ENCODE measurements at places on chromosomes 4 and X.

DNA sequence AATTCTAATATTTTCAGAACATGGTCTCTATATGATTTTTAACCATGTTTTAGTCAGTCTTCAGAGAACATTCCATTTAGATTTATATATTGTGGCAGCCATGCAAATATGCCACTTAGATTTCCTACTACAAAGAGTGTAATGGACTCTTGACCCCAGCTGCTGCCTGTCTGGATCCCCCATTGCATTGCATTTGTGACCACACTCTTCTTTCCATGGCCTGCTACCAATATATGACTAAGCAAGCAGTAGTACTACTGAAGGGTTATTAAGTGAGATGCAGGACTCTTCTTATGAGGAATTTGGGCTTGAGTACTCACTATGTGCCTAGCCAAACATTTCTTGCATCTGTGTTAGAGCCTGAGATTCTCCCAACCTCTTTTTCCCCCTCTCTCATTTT lies 306.8 kb downstream of the PDHA2 start:
- no peak for DNase-seq

- no peak for DNase-seq
These were observed 72.5 kb upstream of the CXorf51A start for GRCh38 chrX:146887020-146887419.

DNA sequence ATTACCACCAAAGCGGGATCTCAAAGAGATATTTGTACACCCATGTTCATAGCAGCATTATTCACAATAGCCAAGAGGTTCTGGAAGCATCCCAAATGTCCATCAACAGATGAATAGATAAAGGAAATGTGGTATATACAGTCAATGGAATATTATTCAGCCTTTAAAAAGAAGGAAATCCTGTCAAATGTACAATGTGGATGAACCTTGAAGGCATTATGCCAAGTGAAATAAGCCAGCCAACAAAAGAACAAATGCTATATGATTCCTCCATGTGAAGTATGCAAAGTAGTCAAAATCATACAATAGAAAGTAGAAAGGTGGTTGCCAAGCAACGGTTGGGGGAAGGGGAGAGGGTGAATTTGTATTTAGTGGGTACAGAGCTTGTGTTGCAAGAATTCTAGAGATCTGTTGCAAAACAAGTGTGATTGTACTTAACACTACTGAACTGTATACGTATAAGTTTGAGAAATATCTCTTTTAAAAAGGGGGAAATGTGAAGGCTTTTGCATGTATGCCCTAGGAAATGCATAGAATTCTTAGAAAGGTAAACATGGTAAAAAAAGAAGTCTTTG lies 5.0 kb upstream of the ZRSR2 start:
- no peak for DNase-seq

- DNase-seq, result no peak
These were observed 16.0 kb downstream of the RTL3 start for GRCh38 chrX:78643096-78643495.

DNA sequence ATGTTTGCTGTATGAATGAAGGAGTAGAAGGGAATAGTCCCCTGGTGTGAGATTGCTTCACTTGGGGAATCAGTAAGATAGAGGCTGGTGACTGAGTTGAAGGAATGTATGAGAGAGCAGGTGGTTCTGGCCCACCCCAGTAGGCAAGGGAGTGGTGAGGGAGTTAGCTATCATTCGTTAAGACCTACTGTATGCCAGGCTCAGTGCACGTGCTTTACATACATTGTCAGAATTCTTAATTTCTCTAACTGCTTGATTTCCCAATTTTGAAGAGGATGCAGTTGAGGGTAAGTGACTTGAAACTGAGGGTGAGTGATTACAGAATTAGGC lies 700 bp downstream of the VMA21 start:
- no peak for DNase-seq

GRCh38 chrX:136528645-136529315 lies 3.2 kb upstream of the VGLL1 start:
- no peak for DNase-seq

DNA sequence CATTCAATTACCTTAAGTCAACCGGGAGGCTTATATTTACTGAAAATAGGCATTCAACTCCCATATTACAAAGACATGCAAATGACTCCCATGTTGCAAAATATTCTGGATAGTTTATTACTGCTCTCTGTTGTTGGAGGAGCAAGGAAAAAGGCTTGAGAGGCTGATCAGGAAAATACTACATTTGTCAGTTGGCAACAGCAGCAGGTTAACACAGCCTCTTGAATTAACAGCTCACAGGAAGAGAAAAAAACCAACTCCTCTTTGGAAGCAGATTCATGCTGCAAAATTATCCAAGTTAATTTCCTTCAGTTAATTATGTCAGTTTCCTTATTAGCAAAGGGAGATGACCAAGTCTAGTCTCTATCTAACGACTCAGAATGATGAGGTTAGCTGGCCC lies 238.9 kb downstream of the MAML3 start:
- DNase-seq, result no peak

- DNase-seq, result no peak
These were observed 193.0 kb downstream of the MGST2 start for GRCh38 chr4:139858436-139859205.

DNA sequence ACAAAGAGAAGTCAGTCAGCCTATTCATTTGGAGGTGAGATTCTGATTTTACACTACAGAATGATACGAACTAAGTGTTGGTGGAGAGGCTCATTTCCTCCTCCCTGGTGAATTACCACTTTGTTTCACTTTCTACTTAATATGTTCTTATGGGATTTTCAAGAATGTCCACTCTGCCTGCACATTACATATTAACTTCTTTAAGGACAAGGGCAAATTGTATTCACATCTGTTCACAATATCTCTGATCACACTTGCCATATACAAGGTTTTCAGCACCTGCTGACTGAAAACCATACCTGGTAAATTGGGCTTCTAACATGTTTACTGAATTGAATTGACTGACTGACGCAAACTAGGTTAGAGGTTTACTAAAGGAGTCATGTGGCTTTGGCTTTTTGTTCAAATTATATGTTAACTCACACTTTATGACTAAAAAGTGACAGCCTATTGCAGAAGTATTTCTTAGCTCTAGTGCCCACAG lies 188.4 kb upstream of the MBNL3 start:
- no peak for DNase-seq

DNA sequence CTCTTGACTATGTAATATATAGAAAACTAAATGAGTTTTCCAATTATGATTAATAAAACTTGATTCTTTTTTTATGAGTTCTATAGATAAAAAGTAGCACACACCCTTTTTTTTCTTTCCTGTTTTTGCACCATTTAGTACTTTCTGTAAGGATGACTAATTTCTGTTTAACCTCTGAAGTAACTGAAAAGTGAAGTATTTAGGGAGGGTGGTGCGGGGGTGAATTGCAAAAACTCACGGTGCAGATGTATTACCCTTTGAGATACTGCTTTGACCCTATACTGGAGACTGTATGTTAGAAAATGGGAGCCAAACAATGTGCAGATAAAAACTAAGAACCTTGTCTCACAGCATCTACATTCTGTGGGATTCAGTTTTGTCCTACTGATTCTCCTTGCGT lies 471.6 kb downstream of the DTHD1 start:
- no peak for DNase-seq

- DNase-seq, result no peak
These were observed 25.9 kb downstream of the COL25A1 start for GRCh38 chr4:109276482-109277095.

DNA sequence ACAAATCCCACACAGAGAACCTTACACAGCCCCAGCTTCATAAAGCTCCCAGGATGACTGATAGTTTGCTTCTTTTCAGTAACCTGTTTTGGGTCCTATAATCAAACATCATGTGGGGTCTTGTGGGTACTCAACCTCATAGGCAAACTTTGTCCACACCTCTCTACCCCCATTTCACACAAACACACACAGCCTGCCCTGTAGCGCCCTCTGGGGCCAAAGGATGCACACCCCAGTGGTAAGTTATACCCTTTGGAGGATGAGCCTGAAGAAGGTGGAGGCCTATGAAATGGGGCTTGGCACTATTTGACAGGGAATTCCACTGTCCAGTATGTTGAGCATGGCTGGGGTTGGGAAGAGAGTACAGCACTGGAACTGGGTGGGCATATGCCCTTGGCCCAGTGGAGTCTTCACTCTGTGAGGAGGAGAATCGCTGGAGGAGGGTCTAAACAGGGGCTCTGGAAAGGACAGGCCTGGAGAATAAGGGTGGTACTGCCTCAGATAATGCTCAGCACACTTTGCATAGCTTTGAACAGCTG lies 30.5 kb upstream of the COL25A1 start:
- no peak for DNase-seq

DNA sequence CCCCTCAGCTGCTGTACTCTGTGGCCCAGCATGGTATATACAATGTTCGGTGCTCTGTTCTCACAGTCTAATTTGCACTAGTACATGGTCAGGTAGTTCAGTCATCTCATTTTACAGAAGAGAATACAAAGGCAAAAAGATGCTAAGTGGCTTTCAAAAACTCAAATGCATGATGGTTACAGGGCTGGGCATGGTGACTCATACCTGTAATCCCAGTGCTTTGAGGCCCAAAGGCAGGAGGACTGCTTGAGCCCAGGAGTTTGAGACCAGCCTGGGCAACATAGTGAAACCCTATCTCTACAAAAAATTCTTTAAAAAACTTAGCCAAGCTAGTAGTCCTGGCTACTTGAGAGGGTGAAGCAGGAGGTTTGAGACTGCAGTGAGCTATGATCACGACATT lies 210.5 kb upstream of the KIT start:
- DNase-seq, result no peak

GRCh38 chrX:7062903-7063302 lies 84.6 kb upstream of the STS start:
- no peak for DNase-seq

DNA sequence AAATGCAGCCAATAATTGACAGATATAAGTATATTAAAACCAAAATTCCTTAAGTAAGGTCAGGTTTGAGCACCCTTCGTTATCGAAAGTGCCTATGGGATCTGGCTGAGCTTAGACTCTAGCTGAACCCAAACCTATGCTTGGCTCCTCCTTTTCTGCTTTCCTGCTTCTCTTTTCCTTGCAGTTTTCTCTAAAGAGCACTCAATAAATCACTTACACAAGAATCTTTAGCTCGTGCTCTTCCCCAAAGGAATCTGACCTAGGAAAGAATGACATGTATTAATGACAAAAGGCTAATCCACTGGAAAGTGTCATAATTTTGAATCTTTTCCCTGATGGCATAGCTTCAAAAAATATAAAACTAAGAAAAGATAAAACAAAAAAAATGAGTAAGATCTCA lies 282.7 kb downstream of the DKK2 start:
- DNase-seq, result no peak

DNA sequence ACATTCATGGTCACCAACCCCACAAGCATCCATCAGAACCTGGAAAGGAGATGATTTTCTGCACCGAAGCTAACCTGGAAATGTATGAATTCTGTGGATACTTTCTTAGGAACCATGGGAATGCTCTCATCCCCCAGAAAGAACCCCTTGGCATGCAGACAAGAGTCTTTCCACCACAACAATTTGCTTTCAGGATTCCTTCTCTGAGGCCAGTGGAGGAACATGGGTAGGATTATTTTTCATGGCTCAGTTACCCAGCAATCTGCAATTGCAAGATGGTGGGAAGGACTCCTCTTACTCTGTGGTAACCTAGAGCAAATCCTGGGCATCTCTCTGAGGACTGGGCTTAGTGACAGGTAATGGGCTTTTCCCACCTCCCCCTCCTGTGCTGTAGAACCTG lies 131.9 kb upstream of the MSX1 start:
- no peak for DNase-seq

DNA sequence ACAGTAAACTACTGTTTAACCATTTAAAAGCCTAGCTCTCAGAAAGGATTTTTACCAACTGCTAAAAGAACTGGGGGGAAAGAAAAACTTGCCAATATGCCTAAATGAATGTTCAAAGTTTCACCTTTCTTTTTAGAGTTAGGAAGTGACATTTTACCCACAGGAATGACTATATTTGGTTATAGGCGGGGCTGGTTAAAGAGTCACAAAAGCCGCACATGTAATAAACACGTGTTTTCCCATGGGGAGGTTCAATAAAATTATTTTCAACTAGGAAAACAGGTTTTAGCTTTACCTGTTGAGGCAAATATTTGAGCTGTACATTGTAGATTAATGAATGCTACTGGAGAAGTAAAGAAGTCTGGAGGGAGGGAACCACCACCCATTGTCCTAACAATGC lies 41.6 kb upstream of the UGDH start:
- DNase-seq, result no peak

DNA sequence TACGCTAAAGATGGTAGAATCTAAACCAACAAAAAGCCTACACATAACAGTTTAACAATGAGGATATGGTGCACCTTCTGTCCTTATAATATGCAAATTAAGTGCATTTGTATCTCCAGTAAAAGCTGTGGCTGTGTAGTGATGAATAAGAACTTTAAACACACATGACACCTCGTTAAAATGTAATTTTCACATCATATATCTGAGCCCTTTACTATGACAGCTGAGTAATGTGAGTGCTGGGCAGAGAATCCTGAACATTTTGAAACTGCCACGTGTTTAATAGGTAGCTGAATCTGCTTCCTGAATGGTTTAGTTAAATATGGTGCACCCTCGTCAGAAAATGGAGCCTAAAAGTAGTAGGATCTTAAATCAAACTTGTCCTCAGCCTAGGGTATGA lies 540.8 kb downstream of the ADGRL3 start:
- no peak for DNase-seq

GRCh38 chr4:168488869-168489274 lies 8.0 kb upstream of the PALLD start:
- no peak for DNase-seq

- DNase-seq, result no peak
These were observed 958.3 kb upstream of the ADGRL3 start for GRCh38 chr4:60241866-60242265.

DNA sequence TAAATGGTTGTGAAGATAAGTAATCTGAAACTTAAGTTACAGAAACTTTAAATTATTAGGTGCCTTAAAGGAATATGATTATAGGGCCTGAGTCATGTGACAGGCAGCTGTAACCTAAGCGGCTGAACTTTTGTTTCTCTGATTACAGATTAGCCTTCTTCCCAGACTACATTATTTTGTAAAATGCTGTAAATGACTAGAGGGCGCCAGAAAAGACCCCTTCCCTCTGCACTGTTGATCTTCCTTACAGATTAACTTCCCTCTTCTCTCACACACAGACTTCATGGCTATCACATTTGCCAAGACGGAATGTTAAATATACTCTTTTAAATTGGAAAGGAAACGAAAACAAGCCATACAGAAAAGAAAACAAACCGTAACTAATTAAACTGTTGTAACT lies 96.6 kb downstream of the EVC2 start:
- DNase-seq, result no peak

GRCh38 chrX:31333165-31333831 lies 261.5 kb upstream of the FTHL17 start:
- DNase-seq, result no peak

- DNase-seq, result no peak
These were observed 45.8 kb upstream of the FBXW7 start for GRCh38 chr4:152581536-152582160.

GRCh38 chrX:49949961-49950360 lies 27.6 kb downstream of the CLCN5 start:
- DNase-seq, result no peak

- DNase-seq, result no peak
These were observed 28.7 kb downstream of the SLC4A4 start for GRCh38 chr4:71367546-71367945.
